ENCODE measurements at places on chromosomes 6 and 20.

- DNase-seq = no peak
These were observed 5.5 kb downstream of the ELMO2 start for GRCh38 chr20:46400828-46401477.

DNA sequence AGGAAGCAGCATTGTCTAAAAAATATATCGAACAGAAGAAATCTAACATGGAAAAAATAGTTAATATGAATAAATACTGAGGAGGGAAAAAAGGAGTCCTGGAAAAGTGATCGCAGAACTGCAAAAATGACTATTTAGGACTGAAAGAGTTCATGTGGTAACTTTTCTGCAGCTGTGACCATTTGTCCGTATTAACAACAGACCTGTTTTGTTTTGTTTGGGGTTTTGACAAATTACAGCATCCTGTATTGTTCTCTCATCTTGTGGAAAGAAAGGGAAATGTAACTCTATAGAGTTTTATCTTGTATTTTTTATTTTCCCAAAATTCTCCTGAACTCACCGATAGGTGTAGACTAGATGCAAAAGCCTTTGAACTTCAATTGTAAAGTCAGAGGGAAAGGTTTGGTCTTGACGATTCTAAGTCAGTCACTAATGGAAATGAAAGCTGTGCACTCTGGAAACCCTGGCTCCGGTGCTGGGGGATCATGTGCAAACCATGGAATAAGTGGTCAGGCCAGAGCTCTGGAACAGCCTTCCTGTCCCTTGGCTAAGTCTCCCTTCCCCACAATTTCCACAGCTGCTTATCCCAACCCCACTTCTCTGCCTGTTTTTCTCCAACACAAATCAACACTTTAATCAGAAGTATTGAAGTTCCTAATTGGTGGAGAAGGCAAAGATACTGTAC, 51.2 kb upstream of the MARCKS start:
- no peak for DNase-seq

DNA sequence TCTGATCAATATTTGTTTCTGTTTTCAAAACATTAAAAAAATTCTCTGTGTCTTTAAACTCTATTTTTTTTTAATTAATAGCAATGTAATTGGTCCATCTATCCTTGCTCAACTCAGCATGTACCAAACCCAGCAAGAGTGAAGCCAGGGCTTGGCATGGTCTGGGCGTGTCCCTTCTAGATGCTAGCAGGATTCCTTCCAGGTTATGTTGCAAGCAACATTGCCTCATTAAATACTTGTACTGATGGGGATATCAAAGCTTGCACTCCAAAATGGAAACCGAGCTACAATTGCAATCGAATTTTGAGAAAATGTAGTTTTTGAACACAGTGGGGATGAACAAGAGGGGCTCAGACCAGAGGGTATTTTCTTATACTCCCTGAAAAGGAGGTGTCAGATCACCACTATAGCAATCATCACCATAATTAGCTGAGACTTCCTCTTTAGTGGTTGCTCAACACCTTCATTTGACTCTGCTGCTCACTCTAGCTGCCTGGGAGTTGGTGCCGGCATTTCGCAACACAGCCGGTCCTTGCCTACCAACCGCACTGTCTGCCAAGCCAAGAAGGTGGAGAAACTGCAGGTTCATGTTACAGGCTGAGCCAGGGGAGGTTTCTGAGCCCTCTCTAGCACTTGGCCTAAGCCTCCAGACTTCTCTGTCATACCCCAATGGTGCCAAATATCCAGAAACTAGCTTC, 67.8 kb upstream of the RALGAPA2 start:
- DNase-seq = peak; percentile 79

GRCh38 chr6:6091608-6092002, 84.9 kb upstream of the NRN1 start:
- no peak for DNase-seq

- DNase-seq = no peak
These were observed 317.5 kb downstream of the CDKAL1 start for GRCh38 chr6:20851795-20852194.

GRCh38 chr6:89978749-89979145, 84.5 kb downstream of the GJA10 start:
- no peak for DNase-seq

DNA sequence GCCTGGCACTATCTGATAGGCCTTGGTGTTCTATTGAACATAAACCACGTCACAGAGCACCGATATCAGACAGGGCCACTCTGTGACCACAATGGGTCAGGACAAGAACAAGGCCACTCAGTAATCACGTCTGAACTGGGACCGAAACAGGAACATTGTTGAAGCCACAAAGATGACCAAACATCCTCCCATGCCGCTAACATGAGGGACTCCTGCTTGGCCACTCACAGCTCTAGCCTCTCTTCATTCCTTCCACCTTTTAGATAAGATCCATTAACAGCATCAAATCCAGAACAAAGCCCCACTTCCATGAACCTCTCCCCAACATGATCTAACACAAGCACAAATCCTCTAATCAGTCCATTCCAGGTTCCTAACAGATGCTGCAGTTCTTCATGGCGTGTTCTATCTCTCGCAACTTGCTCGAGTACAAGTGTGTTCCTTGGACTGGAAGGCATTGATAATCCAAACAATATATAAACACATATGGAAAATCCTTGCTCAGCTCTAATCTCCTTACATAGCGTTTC, 7.4 kb downstream of the SIRT5 start:
- no peak for DNase-seq

- DNase-seq = no peak
These were observed 19.0 kb upstream of the MLN start for GRCh38 chr6:33822575-33823395.

- DNase-seq = no peak
These were observed 93.3 kb downstream of the ADGRB3 start for GRCh38 chr6:68728159-68728979.

- no peak for DNase-seq
These were observed 13.9 kb upstream of the ADGRF5 start for GRCh38 chr6:46935687-46936086.

GRCh38 chr6:97240222-97240621, 42.8 kb downstream of the MMS22L start:
- DNase-seq = no peak

- no peak for DNase-seq
These were observed 667.1 kb downstream of the TENT5A start for GRCh38 chr6:81085431-81085790.

GRCh38 chr6:168181316-168181715, 102.3 kb upstream of the FRMD1 start:
- DNase-seq = no peak

GRCh38 chr6:150788089-150788488, 77.4 kb upstream of the MTHFD1L start:
- no peak for DNase-seq

DNA sequence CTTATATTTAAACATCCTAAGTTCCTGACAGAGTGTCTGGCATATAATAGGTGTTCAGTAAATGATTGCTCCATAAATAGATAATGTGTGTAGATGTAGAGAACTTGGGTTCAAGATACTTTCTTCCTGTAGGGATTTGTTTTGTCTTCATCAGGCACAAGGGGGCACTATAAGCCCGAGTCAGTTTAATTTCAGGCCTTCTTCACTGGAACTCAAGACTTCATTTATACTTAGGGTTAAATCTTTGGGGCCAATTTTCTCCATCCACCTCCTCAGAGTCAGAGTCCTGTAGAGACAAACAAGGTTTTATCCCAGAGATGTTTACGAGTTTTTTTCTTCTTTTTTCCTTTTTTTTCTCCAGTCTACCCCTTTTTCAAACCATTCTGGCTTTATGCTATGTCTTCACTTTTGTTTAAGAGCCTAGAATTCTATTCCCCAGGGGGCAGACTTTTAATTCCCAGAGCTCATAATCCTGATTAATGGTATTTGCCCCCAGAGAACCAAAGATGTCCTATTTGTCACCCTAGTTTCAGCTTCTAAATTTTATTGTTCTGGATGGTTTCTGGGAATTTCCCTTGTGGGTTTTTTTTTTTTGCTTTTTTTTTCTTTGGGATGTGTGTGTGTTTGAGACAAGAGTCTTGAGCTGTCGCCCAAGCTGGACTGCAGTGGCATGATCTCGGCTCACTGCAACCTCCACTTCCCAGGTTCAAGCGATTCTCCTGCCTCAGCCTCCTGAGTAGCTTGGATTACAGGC, 88.4 kb downstream of the HFE start:
- DNase-seq = no peak

DNA sequence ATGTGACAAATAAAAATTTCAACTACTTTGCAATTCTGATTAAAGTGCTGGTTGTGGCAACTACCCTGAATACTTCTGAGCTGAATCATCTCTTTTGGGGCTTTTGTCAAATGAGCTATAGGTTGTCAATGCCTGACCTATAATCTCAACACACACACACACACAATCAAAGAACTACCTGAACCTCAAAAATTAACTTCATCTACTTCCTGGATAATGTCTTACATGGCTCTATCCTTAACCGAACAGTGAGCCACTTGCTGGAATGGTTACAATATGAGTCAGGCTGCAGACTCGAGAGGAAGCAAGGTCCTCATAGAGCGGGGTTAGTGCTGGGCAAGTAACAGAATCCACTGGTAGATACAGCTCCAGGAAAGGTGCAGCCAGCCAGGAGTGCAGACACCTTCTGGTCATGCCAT, 70.6 kb upstream of the DST start:
- DNase-seq = no peak

DNA sequence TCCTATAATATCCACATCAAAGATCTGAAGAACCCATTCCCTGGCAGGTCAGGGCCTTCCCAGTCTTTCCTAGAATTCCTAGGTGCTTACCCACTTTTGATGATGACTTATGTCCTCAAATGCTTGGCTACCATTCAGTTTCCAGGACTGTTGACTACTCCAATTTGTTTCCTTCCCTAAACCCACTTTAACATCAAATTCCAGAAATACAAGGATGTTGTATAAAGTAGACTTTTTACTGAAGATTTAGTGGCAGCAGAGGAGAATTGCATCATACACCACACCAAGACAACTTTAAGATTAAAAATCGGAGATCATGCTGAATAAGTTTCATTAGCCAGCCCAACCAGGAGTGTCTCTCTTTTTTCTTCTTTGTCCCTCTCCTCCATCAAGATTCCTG, 203.3 kb upstream of the LAMP5 start:
- DNase-seq = no peak

- no peak for DNase-seq
These were observed 1067.0 kb upstream of the MAP3K7 start for GRCh38 chr6:91653895-91654294.

- peak; percentile 54 for DNase-seq
These were observed 38.6 kb upstream of the GGTLC1 start for GRCh38 chr20:24027229-24027628.

- DNase-seq = no peak
These were observed 29.0 kb upstream of the PTCHD4 start for GRCh38 chr6:48139818-48140614.

GRCh38 chr6:51927450-51927849, 160.0 kb downstream of the PKHD1 start:
- DNase-seq = no peak

All from left ventricle myocardium inferior (tissue), 1 donor.